ENCODE measurements at places on chromosomes 7 and 10.
A peak's percentile ranks its signal among the peaks of the same experiment; 100 is the strongest.

GRCh38 chr7:55533050-55533728, 39.1 kb downstream of the VOPP1 start:
- DNase-seq: peak; percentile 47

DNA sequence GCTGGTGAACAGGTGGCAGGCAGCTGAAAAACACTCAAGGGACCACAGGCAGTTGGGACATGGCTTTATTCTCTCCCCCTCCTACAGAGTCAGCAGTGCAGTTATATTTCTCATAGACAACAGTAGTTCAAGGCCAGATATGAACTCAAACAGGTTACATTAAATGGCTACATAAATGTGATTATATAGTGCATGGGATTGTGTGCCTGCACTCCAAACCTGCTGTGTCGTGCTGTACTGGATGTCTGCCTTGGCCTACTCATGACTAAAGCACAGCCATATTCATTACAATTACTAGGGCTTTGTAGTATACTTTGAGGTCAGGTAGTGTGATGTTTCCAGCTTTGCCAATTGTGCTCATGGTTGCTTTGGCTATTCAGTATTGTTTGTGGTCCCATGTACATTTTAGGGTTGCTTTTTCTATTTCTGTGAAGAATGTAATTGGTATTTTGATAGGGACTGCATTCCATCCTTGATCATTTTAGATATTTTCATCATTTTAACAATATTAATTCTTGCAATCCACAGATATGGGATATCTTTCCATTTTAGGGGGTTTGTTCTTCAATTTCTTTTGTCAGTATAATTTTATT, 393.6 kb downstream of the CNTNAP2 start:
- DNase-seq: no peak

- DNase-seq: no peak
Measured at GRCh38 chr7:71311576-71311975, 179.6 kb downstream of the GALNT17 start.

DNA sequence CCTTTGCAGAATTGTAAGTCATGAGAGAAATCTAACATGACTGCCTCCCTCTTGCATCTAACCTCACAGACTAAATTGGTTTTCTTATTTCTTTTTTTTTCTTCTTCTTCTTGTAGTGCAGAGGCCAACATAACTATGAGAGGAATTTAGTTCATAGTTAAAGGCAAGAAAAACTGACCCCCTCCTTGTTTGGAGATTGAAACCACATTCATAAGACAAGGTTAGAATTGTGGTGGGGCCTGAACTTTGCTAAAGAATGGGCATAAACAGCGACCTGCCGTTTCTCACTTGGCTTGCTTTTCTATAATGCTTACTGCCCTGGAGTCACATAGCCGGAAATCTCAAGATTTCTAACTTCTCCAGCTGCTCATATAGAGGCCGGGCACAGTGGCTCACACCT, 2.4 kb upstream of the POLM start:
- DNase-seq: no peak

DNA sequence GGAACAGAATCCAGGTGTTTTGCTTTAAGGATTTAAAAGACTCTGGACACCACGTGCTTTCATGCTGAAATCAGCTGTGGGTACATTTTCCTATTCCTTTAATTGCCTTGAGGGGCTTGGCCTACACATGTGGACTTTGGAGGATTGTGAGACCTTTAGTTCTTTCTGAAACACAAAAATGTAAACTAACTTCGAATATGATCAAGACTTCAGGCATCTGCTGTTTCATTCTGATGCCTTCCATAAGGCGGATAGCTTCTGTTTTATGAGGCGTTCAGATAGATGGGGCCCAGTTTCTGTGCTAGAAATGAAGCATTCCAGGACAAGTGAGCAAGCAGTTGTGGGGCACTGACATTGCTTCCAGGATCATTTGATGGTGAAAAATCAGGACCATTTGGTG, 1.5 kb upstream of the NOBOX start:
- DNase-seq: no peak

GRCh38 chr10:92729886-92730285, 40.1 kb downstream of the HHEX start:
- no peak for DNase-seq

GRCh38 chr10:31700181-31700611, 228.4 kb downstream of the ARHGAP12 start:
- no peak for DNase-seq

DNA sequence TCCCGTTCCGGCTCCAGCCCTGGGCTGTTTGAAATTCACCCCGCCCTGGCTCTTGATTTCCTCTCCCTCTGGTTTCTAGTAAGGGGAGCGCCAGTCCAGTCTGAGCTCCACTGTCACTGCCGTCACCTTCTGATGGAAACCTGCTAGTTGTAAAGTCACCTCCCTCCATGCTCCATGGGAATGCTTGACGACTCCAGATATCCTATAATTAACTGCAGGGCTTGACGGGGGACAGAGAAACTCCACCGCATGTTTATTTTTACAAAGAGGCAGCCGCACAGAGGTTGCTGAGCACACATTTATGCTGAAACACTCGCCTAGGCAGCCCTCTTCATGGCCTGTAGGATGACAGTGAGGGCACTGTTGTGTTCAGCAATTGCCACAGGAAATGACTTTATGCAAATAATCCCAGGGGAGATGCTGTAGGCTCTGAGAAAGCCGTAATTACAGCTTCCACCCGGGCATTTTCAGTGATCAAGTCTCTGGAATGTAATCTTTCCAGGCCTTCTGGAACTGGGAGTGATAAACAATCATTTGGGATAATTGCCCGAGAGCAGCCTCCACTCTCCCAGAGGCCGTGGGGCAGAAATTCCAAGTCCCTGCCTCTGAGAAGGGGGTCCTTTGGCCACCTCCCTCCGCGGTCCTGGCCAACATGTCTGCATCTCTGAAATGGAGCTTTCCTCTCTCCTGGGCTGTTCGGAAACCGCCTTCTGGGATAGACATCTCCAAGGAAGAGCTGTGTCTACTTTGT, 300.5 kb downstream of the KLF6 start:
- peak; percentile 26 for DNase-seq

GRCh38 chr10:37289833-37290464, 164.6 kb downstream of the ANKRD30A start:
- no peak for DNase-seq

GRCh38 chr10:10852464-10852863, 165.2 kb upstream of the CELF2 start:
- no peak for DNase-seq

- DNase-seq: peak; percentile 83
Measured at GRCh38 chr10:103967448-103968071, 620 bp downstream of the SLK start.

GRCh38 chr10:113133497-113134115, 183.6 kb downstream of the TCF7L2 start:
- DNase-seq: peak; percentile 27

GRCh38 chr10:23448802-23449570, 10.1 kb downstream of the OTUD1 start:
- no peak for DNase-seq

DNA sequence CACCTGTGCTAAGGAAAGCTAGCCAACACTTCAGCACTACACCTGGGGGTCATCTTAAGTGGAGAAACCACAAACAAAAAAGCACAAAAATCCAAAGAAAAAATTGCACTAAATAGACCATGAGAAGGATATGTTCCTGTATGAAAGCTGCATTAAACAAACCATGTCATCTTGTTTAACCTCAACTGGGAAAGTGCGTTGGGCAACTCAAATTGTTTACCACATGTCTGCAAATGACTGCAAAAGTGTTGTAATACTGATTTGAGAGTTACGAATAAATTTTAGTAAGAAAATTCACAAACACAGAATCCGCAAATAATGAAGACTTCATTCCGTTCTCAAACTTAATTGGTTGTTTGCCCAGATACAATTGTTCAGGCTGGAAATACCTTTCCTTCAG, 111.9 kb upstream of the EGFR start:
- DNase-seq: no peak

DNA sequence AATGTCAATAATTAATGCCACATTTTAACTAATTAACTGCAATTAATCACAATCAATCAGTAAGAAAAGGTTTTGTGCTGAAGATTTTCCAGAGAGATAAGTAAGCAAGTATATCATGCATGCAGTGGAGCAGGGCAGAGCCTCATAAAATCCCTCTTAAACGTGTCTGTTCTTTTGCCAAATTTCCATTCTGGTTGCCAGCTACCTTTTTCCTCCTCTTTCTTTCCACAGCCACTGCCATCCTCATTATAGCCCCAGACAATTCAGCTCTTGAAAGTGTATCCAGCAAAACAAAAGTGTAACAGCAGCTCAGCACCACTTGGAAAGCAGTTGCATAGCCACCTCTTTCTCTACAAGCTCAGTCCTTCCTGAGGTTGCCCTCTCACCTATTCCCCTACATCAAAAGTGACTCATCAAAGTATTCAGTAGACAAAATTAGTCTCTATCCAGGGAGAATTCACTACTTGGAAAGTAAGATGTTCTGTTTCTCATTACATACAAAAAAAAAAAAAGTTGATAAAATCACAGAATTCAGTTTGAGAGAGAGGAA, 26.9 kb upstream of the EPHB6 start:
- no peak for DNase-seq

DNA sequence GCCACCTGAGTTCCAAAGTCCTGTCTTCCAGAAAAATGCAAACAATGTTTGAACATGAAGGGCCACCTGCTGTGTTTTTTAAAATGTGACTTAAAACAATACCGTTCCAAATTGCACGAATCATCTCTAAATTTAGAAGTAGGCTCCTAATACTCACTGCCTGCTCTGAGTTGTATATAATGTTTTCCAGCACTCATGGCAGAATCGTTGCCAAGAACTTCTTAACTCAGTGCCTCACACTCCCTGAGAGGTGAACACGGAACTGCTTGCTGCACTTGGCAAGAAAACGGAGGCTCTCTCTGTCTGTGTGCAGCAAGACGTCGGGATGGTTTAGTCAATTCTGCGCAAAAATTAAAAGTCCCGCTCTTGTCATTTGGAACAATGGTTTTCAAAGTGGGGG, 757.3 kb upstream of the AUTS2 start:
- DNase-seq: no peak

GRCh38 chr10:28837613-28838390, 160.5 kb downstream of the BAMBI start:
- DNase-seq: no peak

GRCh38 chr7:91434836-91435235, 170.6 kb downstream of the FZD1 start:
- no peak for DNase-seq

- no peak for DNase-seq
Measured at GRCh38 chr10:133278577-133279265, 2.1 kb upstream of the ADAM8 start.

DNA sequence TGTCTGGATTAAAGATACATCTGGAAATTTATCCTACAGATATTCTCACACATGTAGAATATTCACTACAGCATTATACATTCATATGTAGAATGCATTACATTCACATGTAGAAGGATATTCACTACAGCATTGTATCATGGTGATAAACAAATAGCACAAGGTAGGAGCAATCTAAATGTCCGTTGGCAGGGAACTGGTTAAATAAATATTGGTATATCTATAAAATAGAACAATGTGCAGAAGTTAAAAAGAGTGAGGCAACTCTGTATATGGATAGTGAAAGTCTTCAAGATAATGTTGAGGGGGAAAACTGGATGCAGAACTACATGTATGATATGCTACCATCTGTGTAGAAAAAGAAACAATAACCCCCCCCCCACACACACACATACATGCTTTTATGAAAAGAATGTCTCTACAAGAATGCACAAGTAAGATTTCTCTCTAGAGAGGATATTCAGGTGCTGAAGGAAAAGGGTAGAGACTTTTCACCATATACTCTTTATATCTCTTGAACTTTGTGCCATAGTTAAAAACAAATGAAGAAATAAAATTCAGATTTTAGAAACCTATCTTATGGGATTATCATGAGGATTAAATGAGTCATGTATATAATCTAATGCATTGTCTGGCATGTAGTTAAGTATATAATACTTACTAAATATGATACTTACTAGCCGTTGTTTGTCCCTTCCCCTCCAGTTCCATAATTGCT, 86.0 kb upstream of the STRIP2 start:
- no peak for DNase-seq

GRCh38 chr7:151087245-151088018, 1.2 kb downstream of the AGAP3 start:
- peak; percentile 85 for DNase-seq

DNA sequence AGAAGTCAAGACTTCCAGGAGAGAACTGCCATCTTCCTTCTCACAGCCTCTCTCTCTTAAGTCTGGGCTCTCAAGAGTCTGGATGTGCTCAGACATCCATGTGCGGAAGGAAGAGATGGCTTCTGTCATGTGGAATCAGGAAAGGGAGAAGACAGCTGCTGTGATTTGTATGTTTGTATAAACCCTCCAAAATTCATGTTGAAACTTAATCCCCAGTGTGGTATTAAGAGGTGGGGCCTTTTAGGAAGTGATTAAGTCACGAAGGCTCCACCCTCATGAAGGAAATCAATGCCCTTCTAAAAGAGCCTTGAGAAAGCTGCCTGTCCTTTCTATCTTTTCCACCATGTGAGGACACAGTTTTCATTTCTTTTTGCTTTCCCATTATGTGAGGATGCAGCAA, 73.9 kb upstream of the PTN start:
- DNase-seq: no peak

DNA sequence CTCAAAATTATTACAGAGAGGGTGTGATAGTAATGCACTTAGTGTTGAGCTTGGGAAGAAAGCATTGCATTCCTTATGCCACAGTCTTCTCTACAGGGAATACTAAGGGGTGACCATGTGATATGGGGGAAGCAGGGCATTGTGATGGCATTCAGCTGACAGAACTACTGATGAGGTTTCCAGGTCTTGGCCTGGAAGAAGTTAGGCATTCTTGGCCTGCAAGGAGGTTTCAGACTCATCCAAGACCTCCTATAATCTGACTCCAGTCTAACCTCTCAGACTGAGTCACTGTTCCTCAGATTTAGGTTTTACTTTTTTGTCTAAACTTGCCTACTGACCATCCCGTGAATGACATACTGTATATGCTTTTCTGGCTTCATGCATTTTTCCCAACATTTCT, 7.9 kb downstream of the STMP1 start:
- peak; percentile 57 for DNase-seq

DNA sequence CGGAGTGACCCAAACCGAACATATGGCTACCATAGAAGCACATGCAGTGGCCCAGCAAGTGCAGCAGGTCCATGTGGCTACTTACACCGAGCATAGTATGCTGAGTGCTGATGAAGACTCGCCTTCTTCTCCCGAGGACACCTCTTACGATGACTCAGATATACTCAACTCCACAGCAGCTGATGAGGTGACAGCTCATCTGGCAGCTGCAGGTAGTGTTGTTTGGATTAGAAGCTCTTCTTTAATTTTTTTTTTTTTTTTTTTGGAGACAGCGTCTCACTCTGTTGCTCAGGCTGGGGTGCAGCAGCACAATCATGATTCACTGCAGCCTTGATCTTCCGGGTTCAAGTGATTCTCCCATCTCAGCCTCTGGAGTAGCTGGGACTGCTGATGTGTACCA, 45.8 kb downstream of the NRF1 start:
- no peak for DNase-seq

GRCh38 chr10:30759423-30759822, 129.9 kb upstream of the LYZL2 start:
- DNase-seq: no peak

- DNase-seq: no peak
Measured at GRCh38 chr10:9577746-9578145, 1439.9 kb upstream of the CELF2 start.
